ENCODE measurements at places on chromosomes 1 and 21.
A peak's percentile ranks its signal among the peaks of the same experiment; 100 is the strongest.

- DNase-seq, result no peak
Measured at GRCh38 chr1:201470581-201470980, 1.6 kb upstream of the PHLDA3 start.

- no peak for DNase-seq
Measured at GRCh38 chr21:43361127-43361492, 65.8 kb downstream of the SIK1 start.

- DNase-seq, result no peak
Measured at GRCh38 chr21:40902993-40903392, 56.0 kb upstream of the DSCAM start.

DNA sequence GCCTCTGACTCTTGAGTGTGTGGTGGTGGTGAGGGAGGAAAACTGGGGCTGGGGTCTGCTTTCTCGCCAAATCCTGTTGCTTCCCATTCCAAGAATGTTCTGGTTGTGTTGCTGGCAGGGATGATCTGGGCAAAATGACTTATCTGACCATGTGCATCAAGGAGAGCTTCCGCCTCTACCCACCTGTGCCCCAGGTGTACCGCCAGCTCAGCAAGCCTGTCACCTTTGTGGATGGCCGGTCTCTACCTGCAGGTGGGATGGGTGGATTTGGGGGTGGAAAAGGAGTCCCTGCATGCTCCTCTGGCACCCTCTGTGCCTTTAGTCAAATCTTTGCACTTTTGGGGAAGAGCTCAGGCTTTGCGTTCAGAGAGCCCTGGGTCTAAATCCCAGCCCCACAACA lies 18.1 kb downstream of the CYP4B1 start:
- DNase-seq, result no peak

DNA sequence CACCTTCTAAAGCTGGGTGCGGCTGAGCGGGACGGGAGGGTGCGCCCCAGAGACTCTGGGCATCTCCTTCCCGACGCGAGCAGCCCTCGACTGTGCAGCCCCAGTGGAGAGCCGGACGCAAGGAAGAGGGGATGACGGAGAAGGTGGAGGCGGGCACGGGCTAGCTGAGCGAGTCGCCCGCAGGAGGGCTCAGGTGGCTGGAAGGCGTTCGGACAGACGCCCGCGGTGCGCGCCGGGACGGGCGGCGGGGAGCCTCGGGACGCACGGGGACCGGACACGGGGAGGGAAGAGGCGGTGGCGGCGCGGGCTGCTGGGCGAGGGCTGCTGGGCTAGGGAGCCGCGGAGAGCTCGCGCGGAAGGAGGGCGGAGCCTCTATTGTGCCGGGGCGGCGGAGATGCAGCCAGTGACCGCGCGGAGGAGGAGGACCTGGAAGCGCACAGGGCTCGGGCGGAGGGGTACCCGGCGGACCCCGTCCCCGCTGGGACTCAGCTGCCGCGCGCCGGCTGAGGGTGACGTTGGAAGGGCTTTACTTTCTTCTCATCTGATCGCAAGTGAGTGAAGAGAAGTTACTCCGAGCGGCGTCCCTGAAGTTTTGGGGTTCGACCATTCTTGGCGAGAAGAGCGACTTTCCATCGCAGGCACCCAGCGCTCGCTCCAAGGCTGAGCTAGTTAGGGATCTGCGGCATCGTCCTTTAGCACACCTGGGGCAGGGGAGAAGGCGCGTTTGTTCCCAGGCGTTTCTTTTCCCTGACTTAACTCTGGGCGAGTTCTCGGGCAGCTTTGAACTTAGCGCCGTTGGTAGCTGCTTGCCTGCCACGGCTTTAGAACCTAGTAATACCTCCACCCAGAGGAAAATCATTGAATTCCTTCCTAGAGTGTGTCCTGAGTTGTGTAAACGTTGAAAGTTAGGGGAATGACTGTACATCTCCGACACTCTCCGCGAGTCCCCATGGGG lies at the start of gene OLFML2B:
OLFML2B (minus strand) TSS at position 323 of the 955 bp plus-strand sequence. CDS start 439 bp downstream, outside the sequence.
- peak; percentile 71 for DNase-seq

DNA sequence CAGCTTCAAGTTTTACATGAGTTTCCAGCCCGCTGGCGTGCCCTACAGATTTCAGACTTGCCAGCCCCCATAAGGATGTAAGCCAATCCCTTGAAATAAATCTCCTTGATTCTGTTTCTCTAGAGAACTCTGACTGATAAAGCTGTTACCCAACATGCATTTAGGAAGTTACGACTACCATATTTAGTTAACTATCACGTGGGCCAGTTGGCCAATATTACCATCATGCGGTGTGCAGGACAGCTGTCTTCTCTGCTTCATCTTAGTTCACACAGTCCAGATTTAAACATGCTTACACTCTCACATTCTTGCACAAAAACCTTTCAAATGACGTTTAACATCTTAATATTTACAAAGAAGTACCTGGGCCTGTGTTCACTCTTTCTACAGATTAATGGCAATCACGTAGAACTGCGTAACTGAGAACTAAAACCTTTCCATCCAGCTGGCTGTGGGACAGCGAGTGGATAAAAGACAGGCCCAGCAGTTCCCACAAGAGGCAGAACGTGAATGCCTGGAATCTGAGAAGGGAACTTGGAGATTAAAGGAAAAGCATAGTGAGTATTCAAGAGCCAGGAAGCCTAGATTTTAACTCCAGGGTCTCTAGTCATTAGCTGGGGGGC lies 20.8 kb downstream of the FAM177B start:
- no peak for DNase-seq

DNA sequence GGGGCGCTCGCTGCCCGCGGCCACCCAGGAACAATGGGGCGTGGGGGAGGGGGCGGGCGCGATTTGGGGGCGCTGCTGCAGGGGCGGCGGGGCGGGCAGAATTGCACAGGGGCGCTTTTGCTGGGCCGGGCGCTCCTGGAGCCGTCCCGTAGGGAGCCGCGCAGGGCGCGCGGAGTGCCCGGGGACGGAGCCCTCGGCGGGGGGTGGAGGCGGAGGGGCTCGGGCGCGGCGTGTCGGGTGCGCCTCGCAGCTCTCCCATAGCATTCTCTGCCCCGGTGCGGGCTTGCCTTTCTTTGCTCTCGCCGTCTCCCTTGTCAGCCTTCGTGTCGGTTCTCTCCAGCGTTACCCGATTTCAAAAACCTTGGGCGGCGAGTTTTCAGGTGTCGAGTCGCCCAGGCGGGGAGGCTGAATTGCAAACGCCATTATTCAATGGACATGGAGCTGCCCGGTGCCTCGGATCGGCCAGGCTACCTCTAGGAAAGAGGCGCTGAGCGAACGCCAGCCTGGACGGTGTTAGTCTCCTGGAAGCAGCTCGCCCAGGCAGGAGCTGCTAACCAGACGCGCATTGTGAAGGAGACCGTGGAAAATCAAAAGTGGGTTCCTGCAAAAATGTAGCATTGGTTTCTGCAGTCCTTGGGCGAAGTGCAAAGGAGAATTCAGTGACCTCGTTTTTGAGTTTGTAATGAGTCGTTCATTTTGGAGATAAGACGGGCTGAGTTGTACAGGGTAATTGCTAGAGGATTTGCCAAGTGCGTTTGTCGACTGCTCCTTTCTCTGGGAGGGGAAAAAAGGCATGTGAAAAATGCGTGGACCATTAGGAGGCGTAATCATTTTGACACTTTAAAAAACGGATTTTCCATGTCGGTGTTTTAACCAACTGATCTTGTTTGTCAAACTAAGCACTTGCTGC lies 626 bp downstream of the CXADR start:
- peak; percentile 60 for DNase-seq

DNA sequence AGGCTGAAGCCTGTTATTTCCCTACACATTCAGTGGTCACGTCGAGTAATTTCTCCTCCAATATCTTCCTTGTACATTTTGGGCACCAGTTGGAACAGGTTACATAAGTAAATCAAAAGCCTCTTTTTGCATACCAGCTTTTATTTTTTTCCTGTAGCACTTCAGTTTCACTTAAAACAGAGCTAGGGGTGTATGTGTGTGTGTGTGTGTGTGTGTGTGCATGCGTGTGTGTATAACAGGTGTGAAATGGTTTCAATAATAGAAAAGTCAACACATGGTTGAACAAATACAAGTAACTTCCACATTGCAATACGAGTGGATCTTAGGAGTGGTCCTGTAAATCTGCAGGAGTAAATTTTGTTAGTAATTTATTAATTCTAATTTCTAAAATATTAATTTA lies 3.0 kb upstream of the MAN1A2 start:
- no peak for DNase-seq

GRCh38 chr1:192477630-192478029 lies 97.9 kb upstream of the RGS1 start:
- peak; percentile 67 for DNase-seq

GRCh38 chr1:1439546-1440261 lies 4.2 kb downstream of the VWA1 start:
- DNase-seq, result no peak

GRCh38 chr21:14306126-14306907 lies 76.6 kb downstream of the HSPA13 start:
- DNase-seq, result peak; percentile 46

GRCh38 chr1:179599623-179600249 lies 8.1 kb downstream of the TDRD5 start:
- DNase-seq, result peak; percentile 55

- DNase-seq, result peak; percentile 65
Measured at GRCh38 chr1:93180723-93181613, at the start of gene CCDC18. TSS of gene CCDC18 (plus strand) at chr1:93180724. CDS start at chr1:93183362, 2,638 bp downstream.

DNA sequence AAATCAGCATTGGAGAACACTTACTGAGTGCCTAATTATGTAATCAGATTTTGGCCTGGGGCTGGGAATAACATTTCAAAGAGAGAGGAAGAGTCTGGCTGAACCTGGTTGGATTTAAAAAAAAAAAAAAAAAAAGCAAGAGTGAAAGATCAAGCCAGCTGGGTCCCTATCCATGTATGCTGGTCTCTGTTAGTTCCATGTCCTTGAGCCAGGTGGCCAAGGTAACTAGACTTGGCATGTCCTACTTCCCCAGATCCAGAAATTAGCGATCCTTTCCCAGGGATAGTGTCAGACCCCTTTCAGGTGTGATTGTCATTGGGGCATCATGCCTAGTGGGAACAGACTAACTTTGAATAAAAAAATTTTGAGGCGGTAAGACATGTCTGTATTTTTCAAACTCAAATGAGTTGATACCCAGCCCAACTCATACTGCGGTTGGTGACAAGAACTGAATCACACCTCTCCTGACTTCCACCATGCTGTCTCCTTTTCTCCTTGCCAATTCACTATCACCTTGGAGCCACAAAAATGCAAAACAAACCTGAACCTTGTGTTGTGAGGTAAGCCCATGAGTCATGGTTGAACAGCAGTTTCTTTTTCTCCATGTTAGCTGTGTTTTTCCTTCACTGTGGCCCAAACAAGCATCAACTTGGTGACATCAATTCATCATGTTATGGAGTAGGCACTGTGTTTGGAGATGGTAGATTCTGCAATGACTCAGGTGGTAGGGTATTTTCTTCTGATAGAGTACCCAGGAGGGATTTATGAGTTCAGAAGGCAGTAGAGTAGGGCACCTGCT lies 24.5 kb upstream of the PPP2R5A start:
- DNase-seq, result no peak

All from dermis blood vessel endothelial cell (primary cell).